Stimulated activated CD4-positive, alpha-beta T cell treated with anti-CD3 and anti-CD28 coated beads, Interleukin-12 subunit alpha, Interleukin-12 subunit beta, amount 100 ng/mL, for 48 hours (primary cell): ENCODE measurements at places on chromosomes 7 and 10.
A peak's percentile ranks its signal among the peaks of the same experiment; 100 is the strongest.

- peak; percentile 78 for DNase-seq
These were observed at the start of gene SRRM3 for GRCh38 chr7:76201732-76202665. Gene SRRM3, plus strand, starts transcription at chr7:76201896. Its CDS starts 33,171 bp downstream, at chr7:76235067.

- no peak for DNase-seq
These were observed 52.7 kb downstream of the MTURN start for GRCh38 chr7:30187513-30187912.

DNA sequence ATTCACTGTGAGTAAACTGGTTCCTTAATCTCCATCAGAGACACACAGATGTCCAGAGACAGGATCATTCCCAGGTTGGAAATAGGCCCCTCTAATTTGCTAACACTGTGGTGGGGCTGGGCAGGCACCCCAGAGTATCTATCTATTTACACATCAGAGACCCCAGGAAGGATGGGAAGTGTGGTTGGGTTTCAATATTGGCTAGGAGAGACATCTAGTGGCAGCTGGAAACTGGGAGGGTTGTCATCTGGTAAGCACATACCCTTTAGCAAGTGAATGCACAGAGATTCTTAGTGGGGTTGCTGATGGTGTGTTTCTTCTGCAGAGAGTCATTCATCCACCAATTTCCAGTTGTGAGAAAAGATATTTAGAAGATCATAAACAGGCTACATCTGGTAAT, 36.0 kb upstream of the NRG3 start:
- DNase-seq, result no peak

- DNase-seq, result no peak
These were observed 10.2 kb downstream of the OGDHL start for GRCh38 chr10:49751636-49752510.

- no peak for DNase-seq
These were observed 176.2 kb upstream of the NOBOX start for GRCh38 chr7:144579687-144580086.

DNA sequence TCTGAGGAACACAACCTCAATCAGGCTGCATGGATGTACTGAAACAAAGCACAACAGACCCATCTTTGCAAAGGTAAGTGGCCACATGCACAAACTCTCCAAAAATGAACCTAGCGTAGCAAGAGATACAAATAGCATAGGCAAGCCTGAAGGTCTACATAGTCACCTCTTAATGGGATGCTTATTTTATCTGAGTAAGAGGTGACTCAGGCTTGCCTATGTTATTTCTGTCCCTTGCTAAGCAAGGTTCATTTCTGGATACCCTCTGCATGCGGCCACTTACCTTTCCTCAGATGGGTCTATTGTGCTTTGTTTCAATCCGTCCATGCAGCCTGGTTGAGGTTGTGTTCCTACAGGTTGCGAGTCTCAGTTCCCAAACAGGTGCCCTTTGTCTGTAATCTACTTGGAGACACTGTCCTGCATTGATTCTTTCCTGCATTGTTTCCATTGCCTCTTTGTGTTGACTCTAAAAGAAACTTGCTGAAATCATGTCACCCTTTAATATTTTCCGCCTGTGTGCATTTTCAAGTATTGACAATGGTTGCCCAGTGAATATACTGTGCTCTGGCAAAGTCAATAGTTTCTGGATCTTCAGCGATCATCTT, 291.8 kb upstream of the LYZL1 start:
- DNase-seq, result no peak

DNA sequence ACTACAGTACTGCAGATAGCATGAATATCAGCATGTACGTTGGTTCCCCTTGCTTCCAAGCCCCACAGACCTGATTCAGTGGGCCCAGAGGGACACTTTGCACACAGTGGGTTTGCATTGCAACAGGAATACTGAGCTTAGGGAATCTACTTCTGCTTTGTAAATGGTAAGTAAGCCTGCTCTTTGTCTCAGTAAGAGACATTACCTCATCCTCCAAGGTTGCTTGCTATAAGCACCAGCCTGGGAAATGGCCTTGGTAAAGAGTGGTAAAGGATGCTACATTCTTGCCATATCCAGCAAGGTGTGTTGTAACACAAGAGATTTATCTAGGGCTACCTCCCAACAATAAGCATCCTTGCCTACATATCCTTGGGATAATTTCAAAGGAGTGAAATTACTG, 730.5 kb downstream of the INHBA start:
- DNase-seq, result no peak

GRCh38 chr10:109029870-109030269, 893.4 kb downstream of the XPNPEP1 start:
- no peak for DNase-seq
